Fibroblast of skin of right biceps (primary cell): ENCODE measurements at places on chromosomes 6 and 20.
A peak's percentile ranks its signal among the peaks of the same experiment; 100 is the strongest.

GRCh38 chr6:131914234-131914633 lies 36.9 kb downstream of the CCN2 start:
- peak; percentile 41 for DNase-seq

DNA sequence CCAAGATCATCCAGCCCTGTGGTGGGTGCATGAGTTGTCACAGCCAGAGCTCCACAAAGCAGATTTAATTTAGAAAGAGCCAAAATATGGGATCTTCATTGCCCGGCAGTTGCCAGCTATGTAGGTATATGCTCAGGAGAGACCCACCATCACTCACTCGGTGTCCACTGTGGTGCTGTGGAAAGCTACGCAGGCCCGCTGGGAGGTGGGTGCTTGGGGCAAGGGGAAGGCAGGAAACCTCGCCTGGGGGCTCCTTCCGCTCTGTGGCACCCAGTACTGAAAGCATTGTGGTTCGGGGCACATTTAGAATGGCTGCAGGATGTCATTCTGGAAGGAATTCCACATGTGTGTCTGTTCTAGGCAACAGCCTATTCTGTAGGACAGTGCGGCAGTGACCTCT lies 259.9 kb downstream of the TAF4 start:
- no peak for DNase-seq

- no peak for DNase-seq
These were observed 36.1 kb downstream of the KIF16B start for GRCh38 chr20:16537025-16537665.

GRCh38 chr20:25489221-25489871 lies 81.9 kb downstream of the GINS1 start:
- DNase-seq = no peak

GRCh38 chr6:21167790-21168189 lies 425.8 kb upstream of the SOX4 start:
- DNase-seq = no peak

- no peak for DNase-seq
These were observed 24.6 kb upstream of the CSNK2A1 start for GRCh38 chr20:568097-568652.

GRCh38 chr6:15264902-15265761 lies 19.3 kb downstream of the JARID2 start:
- DNase-seq = peak; percentile 68

- no peak for DNase-seq
These were observed 62.2 kb downstream of the CD164 start for GRCh38 chr6:109320072-109320471.

DNA sequence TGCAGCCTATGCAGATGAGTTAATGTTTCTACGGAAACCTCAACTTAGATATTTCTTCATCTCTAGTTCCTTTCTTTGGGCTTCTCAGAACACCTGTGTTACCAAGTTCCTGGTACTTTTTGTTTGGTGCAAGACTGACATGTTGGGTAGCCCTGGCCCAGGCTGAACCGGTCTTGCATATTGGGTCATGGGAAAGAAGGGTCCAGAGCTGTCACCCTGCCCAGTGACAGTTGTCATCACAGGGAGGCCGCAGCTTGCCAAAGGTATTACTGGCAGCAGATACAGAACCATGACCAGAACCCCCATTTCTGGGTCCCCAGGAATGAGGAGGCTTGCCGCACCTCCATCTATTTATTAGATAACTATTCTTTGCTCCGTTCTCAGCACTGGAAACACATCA lies 40.2 kb downstream of the PDYN start:
- DNase-seq = no peak

- DNase-seq = peak; percentile 75
These were observed 370.3 kb downstream of the CD109 start for GRCh38 chr6:74066168-74066871.

DNA sequence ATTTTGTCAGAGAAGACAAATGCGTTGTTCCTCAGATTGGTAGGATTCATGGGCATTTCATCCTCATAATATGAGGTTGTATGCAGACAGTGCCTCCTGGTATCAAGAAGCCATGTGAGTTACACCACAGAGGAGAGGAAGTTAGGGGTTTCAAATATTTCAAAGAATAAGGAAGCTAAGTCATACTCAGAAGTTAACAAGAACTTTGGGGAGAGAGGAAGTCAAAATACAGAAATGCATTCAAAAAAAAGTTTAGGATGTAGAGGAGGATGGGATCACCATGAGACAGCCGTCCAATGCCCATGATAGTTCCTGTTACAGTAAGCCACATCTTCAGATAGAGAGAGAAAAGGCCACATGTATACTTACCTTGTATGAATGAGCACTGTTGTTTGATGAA lies 22.3 kb downstream of the HLA-DOB start:
- no peak for DNase-seq

GRCh38 chr6:46062312-46062711 lies 46.7 kb upstream of the CLIC5 start:
- no peak for DNase-seq

DNA sequence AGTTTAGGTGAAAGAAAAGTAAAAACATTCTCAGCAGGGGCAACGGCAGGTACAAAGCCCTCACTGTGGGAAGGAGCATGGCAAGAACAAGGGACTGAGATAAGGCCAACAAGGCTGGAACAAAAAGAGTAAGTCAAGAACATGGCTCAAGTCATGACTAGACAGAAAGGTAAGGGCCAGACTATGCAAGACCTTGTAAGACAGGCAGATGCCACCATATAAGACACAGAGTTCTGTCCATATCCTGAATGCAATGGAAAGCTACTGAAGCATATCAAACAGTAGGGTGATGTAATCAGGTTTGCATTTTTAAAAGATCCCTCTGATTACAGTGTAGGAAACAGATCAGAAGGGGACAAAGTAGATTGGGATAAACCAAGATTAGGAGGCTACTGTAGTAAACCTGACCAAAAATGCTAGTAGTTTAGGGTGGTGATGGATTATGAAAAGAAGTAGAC lies 5.5 kb downstream of the REV3L start:
- DNase-seq = peak; percentile 13

- no peak for DNase-seq
These were observed 156.7 kb upstream of the PMEPA1 start for GRCh38 chr20:57866250-57867106.

GRCh38 chr6:106546261-106546690 lies 83.0 kb downstream of the RTN4IP1 start:
- peak; percentile 65 for DNase-seq

DNA sequence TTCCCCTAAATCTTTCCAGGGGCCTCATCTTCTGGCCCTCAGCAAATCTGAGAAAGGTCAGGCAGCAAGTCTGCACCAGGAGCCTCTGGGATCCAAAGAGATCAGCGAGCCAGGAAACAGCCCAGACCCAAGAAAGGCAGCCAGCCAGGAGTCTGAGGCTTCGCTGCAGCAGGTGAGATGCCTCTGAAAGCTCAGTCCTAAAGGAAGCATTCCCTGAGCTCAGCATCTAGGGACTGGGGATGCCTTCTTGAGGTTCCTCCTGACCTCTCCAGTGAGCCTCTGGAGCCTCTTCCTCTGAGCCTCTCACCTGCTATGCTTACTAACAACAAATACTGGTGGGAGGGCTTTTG lies 118.8 kb upstream of the MAFB start:
- no peak for DNase-seq

DNA sequence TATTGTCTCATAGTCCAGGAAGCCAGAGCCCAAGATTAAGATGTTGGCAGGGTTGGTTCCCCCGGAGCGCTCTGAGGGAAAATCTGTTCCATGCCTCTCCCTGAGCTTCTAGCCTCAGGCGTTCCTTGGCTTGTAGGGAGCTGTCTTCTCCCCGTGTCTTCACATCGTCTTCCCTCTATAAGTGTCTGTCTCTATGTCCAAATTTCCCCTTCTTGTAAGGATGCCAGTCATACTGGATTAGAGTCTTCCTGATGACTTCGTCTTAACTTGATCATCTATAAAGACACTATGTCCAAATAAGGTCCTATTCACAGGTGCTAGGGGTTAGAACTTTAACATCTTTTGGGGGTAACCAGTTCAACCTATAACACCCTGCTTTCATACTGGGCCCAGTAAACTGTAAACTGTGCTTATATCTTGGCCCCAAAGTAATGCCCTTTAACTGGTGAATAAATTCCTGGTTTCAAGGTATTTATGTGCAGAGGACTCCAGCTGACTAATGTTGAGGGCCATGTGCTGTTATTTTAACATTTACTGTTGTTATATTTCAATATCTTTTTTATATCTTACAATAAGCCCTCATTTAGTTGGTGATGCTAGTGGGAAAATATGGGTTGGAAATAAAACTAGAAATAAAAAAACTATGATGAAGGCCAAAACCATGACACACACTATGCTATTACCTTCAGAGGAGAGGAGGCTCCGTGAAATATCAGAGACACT lies 101.7 kb upstream of the IYD start:
- no peak for DNase-seq

DNA sequence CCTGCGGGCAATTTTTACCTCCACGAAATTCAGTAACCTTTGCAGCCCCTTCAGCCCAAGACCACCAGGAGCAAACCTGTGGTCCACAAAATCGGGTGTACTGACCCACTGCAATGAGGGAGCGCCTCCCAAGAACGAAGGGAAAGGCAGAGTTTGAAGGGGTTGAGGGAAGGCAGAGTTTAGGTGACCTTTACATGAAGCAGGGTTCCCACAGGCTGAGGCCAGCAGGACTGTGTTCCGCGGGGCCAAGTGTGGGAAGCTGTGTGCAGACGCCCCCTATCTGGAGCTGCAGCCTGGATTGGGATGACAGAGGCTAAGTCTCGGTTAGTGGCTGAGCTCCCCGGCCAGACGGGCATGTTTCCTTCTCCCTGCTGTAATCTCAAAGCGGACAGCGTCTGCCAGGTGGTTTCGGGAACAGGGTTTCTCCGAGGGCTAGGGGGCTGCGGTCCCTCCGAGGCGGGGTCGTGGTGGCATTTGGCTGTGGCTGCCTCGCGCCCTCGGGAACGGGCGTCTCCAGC lies 826 bp upstream of the PYGB start:
- DNase-seq = peak; percentile 72

GRCh38 chr6:145051661-145052060 lies 683.7 kb downstream of the EPM2A start:
- no peak for DNase-seq

- DNase-seq = no peak
These were observed 10.2 kb downstream of the TREML2 start for GRCh38 chr6:41190791-41191190.

DNA sequence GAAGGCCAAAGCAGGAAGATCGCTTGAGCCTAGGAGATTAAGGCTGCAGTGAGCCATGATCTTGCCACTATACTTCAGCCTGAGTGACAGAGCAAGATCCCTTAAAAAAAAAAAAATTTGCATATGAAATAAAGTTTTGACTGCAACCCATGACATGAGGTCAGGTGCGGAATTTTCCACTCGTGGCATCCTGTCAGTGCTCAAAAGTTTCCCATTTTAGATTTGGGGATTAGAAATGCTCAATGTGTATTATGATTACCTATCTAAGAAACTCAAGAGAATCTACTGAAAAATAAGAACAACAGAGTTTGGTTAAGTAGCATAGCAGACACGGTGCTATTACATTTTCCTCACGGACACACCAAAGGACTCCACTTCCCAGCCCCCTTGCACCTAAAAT lies 11.7 kb downstream of the SLC23A2 start:
- no peak for DNase-seq

GRCh38 chr20:39640147-39640546 lies 678.0 kb downstream of the DHX35 start:
- no peak for DNase-seq

- DNase-seq = peak; percentile 62
These were observed 5.6 kb upstream of the STX16 start for GRCh38 chr20:58645412-58645968.

DNA sequence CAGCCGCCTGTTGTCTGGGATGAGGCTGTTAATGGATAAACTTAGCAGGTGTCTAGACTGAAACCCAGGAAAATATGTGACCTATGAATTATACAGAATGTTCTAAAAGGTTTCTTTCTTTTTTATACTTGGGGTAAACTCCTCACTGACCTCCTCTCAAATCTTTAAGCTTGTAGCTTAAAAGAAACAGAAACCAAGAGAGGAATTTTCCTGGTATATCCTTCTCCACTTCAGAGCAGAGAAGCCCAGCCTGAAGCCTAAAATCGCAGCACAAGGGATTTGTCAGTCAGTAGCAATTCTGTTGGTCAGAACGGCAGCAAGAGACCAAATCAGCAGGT lies 99.4 kb upstream of the RIPOR2 start:
- DNase-seq = no peak

DNA sequence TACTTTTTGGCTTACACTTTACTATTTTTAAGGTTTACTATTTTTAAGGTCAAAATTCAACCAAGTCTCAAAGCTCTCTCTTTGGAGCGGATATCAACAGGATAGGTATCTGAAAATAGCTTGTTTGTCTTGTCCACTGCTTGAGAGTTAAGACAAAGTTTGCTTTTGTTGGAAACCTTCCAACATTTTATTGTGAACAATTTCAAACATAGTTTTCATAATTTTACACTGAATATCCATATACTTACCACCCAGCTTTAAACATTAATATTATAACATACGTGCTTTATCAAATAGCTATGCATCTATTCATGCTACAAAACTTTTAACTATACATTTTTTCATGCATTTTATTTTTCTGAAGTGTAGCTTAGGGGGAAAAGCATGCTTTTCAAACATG lies 109.9 kb downstream of the FYN start:
- peak; percentile 77 for DNase-seq

DNA sequence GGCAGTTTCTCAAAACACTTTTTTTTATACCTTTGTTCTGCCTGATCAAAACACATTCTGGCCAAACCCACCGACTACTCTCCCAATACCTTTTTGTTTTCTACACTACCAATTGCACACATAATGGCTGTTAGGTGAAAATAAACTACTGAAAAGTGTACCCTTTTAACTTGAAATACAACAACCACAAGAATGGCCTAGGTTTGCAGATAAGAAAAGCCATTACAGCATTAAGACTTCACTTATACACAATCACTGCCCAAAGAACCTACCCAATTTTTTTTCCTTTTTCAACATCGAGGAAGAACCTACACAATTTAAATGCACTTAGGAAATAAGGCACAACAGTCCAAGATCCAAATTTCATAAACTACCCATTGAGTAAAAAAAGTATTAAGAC lies 1.8 kb downstream of the SEC63 start:
- DNase-seq = no peak

DNA sequence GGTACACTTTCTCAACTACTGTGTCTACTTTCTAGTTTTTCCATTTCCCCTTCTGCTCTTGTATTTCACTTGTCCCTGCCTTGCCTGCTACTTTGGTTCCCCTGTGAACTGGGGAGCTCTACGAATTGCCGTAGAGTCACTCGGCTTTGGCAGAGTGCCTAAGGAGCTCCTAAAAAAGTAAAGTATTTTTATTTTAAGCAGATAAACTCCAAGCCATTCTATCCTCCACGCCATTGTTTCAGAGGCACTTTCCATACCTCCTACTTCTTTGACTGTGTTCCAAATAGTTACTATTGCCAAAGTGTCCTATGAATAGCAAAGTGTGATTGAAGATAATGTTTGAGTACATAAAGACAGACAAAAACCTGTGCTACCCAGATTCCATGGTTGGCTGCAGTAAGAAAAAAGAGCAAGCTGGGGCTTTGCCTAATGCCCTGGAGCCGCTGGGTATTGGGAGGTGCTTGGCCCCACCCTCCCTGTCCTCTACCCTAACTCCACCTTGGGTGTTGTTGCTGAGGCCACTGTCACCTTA lies 5.1 kb upstream of the MBOAT1 start:
- no peak for DNase-seq
